ENCODE measurements at places on chromosomes 1 and 21.

- DNase-seq: peak; percentile 61
Observed at GRCh38 chr1:21594935-21595897, 73.9 kb downstream of the RAP1GAP start.

DNA sequence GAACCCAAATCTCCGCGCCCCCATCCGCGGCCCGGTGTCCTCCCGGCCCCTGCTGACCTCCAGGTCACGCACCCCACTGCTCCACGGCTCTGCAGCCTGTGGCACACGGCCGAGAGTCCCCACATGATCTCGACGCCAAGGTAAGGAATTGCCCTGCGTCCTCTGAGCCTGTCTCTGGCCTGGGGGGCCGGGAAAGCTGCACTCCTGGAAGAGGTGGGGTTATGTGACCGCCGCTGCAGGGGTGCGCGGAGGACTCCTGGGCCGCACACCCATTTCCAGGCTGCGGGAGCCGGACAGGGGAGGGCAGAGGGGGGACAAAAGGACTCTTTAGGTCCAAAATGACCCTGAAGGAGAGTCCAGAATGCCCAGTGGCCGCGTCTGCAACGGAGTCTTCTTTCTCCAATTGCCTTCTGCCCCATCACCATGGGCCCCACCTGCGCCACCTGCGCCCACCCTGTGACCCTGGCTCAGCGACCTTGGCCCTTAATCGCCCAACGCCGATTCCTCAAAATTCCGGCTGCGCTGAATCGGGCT is 997 bp upstream of the SIM2 start:
- no peak for DNase-seq

DNA sequence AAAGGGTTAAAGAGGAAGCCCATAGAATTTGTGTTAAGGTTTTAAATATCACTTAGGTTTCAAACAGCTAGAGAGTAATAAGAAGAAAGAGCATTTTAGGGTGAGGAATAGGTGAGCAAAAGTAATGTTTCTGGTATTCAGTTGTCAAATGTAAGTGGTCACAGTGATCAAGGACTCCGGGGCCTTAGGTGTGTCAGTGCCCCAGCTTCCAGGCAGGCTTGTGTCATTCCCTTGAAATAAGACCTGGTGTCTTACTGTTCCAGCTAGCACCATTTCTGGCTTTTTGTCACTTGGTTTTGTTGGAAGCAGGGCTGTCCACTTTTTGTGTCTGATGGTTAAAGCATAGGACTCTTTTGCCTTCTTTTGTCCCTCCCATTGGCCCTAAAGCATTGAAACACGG is 69.6 kb downstream of the DYRK1A start:
- no peak for DNase-seq

DNA sequence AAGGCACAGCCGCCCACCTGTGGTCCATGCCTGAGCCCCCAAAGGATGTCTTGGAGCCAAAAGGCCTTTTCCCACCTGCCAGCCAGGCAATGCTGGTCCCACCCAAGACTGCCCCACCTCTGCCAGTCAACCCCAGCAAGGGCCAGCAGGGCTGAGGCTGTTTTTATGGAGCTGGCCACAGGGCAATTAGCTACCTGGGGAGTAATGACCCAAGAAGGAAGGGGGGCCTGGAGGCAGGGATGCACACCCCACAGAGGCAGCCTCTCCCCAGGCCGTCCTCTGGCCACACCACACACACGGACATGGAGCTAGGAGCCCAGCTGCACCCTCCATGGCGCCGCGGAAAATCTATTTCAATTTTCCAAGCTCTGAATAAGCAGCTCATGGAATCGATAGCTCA is 27.2 kb downstream of the CHD5 start:
- DNase-seq: no peak

DNA sequence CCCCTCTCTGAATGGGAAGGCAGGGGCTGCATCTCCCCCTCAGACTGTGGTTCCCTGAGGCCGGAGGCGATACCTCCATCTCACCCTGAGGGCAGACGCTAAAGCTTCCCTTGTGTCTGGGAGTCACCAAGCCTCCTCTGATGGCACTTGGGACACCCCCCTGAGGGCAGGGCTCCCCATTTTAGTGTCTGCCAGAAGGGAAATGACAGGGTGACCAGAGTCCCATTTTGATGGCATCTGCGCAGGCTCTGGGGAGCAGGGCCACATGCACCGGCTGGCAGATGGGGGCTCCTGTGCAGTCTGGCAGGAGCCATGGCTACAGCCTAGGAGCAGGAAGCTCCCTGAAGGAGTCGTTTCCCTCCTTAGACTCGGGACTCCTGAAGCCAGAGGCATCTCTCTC is 1.7 kb downstream of the S100A2 start:
- DNase-seq: no peak

DNA sequence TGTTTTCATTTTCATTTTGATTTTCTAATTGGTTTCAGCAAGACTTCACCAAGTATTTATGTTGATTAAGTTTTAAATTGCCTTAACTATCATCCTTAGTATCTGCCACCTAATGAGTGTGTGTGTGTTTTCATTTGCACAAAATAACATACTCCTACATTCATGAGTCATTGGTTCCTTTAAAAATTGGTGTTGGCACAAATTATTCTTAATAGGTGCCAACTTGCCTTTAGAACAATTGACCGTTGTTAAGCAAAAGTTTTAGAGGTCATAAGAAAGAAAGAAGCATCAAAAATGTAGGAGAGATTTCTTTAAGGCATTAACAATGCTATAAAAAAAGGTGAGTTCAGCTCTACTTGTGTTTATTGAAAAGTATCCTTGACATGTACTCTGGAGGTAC is 77.5 kb downstream of the FNBP1L start:
- no peak for DNase-seq

GRCh38 chr21:18772404-18772803 is 368.8 kb upstream of the TMPRSS15 start:
- no peak for DNase-seq

GRCh38 chr1:188822248-188822647 is 1655.4 kb downstream of the BRINP3 start:
- no peak for DNase-seq
